ENCODE measurements at places on chromosomes 5 and 9.

- DNase-seq, result no peak
Observed at GRCh38 chr5:68015381-68016302, 199.9 kb upstream of the PIK3R1 start.

DNA sequence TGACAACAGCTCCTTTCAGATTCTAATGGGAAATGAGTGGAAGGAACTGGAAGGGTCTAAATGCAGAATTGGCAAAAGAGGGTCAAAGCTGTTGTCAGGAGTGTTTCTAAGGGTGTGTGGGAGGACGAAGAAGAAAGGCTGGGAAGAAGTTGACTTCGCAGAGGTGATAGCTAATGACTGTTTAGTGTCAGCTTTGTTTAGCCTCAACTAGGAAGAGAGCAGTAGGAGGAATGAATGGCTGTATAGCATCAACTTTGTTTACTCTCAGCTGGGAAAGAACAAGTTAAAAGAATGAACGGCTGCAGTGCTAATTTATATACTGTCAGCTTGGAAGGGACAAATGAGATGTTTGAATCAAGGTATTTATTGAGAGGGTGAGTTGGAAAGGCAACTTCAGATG is 5.9 kb upstream of the LIX1 start:
- no peak for DNase-seq

DNA sequence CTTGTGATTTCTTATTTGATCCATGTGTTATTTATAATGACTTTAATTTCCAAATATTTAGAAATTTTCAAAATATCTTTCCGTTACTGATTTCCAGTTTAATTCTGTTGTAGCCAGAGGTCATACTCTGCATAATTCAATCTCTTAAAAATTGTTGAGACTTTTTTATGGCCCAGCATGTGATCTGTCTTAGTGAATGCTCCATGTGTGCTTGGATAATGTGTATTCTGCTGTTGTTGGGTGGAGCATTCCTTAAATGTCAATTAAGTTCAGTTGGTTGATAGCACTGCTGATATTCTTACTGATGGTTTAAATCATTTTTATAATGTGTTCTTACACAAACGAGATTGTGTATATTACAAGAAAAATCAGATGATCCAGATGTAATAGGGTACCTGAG is 180.8 kb downstream of the RGS3 start:
- DNase-seq, result no peak

DNA sequence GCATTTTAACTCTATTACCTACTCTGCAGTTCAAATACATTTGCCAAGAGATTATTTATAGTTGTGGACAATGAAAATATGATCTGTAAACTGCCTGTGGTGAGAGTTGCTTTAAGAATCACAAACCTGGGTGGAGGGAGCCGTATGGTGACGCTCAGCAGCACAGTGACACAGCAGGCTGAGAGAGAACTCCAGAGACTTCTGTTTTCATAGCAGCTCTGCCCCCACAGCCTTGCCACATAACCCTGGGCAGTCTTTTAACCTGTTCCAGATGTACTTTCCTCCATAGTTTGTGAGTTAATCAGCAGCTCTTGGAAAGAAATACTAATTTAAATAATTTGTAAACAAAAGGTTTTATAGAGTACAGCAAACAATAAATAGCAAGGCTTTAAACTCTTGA is 450.5 kb downstream of the ELAVL2 start:
- no peak for DNase-seq

GRCh38 chr9:136093995-136094881 is 851 bp downstream of the NACC2 start:
- DNase-seq, result no peak

DNA sequence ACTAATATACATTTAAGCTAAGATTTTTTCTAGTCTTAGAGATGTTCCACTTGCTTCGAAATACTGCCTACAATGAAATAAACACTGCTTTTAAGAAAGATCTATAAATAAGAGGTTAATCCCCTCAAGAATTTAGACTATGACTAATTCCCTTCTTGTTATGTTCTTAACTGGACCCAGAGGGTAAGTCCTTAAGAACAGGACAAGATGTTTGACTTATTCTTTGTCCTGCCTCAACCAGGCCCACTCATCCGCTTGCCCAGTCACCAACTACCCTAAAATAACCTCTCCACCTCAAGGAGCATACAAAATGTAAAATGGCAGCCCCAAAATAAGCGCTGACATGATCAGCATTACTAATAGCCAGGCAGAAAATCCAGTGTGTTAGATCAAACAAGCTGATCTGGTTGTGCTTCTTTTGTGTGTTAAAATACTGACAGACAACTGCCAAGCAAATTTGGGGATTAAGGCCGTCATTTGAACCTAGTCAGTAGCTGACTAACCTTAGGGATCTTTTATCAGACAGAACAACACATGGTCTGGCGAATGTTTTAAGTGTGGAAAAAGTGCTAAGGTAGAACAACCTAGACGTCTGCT is 93.7 kb upstream of the SMC5 start:
- no peak for DNase-seq
